Mesothelial cell of epicardium (in vitro differentiated cells): ENCODE measurements at places on chromosomes 3 and 15.

- no peak for DNase-seq
Observed at GRCh38 chr3:17840651-17841050, 98.2 kb upstream of the TBC1D5 start.

GRCh38 chr3:73018790-73019441 is 22.3 kb downstream of the PPP4R2 start:
- no peak for DNase-seq

GRCh38 chr3:23669541-23670255 is 136.1 kb upstream of the UBE2E1 start:
- no peak for DNase-seq

DNA sequence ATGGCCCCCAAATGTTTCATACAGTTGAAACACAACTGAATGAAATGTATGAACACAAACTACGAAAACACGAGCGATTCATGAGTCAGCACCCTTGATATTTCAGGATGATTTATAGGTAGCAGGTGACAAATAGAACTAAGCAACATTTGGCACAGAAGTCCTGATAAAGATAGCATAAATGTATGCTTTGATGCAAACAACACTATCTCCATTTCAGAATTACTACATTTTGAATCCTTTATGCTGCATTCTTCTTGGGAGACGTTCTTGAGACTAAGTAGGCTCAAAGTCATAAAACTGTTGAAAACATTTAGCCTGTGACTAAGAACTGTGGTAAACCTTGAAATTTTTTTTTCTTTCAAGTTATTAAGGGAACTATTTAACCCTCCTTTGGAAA is 200.3 kb upstream of the ICE2 start:
- DNase-seq, result no peak

DNA sequence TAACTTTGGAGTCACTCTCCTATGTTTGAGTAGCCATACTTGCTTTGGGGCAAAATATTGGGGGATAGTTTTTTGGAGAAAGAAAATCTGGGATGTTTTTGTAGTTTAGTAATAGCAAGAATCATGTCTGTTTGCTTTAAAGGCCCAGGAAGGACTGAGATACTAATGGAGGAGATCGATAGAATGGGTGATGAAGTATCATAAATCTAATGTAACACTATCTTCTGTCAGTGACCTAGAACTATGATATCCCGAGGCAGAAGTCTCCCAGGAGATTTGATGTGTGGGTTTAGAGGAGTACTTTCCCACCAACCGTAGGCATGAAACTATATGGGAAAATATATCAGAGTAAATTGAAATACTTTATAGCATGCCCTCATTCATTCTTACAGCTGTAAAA is 21.0 kb upstream of the NFKBIZ start:
- no peak for DNase-seq

GRCh38 chr3:31408720-31409119 is 124.0 kb upstream of the STT3B start:
- no peak for DNase-seq

- DNase-seq, result no peak
Observed at GRCh38 chr3:54137311-54137710, 15.0 kb downstream of the CACNA2D3 start.

DNA sequence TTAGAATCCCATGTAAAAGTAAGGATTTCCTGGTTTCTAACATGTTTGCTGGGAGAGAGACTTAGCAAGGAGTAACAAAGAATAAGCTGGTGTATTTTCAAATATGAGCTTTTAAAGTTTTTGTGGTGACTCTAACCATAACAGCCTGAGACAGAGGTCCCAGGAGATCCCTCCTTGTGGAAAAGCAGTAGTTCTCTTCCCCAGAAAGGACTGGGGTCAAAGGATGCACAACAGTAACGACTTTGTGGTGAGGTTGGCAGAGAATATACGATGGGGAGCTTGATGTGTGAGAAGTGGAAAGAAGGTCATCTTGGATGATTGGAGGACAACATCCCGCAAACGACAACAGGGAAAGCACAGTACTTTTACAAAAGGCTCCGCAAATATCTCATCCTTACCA is 38.2 kb downstream of the ABHD5 start:
- DNase-seq, result no peak

GRCh38 chr15:79522656-79523055 is 90.5 kb downstream of the MINAR1 start:
- no peak for DNase-seq

- no peak for DNase-seq
Observed at GRCh38 chr3:60413551-60413950, 837.7 kb downstream of the FHIT start.

DNA sequence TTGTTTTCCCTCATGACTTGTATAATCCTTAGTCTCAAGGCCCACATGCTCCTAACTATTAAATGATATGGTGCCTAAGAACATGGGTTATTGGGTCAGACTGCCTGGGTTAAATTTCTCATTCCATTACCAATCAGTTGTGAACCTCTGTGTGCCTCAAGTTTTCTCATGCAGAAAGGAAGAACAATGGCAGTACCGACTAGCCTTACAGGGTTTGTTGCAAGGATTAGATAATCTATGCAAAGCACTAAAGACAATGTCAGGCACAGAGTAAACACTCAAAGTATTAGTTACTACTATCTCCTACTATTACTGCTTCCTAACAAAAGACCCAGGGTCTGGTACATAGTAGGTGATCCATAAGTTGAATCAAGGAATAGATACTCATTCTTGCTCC is 12.2 kb downstream of the ADPGK start:
- DNase-seq, result no peak

DNA sequence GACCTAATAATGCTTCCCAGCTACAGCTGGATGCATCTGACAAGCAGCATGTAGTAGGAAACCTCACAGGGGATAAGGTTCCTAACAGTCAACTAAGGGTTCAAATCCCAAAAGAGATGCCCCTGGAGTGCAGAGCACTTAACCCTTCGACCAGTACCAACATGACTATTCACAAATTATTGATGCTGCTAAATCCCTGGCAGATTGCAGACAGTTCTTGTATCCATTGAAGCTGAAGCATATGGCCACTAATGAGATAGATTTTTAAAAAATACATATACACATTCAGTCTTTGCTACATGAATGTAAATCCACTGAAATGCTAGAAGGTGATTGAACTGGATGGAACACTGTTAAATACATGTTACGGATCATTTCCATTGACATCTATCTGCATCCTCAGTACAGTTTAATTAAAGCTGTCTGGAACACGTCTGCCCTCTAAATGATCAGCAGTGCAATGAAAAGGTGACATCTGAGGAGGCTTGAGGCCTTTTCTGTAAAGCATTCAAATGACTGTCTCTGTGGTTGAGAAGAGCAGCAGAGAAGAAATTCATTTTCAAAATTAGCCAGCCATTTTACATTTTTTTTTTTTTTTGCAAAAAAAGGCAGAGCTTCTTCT is 19.5 kb upstream of the NANOGP8 start:
- DNase-seq, result no peak

GRCh38 chr3:116314476-116314875 is 130.8 kb downstream of the LSAMP start:
- no peak for DNase-seq

DNA sequence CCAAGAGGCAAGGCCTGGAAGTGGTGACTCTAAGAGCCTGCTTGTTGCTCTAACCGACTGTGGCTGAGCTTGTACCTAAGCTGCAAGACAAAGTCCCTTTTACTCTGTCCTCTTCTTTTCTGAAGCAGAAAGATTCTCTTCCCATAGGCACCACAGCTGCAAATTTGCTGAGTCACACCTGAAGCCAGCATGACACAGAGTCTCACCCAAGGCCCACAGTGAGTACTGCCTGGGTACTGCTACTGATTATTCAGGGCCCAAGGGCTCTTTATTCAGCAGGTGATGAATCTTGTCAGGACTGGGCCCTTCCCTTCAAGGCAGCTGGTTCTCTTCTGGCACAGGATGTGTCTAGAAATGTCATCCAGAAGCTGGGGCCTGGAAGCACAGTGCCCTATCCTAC is 18.9 kb upstream of the TIGIT start:
- no peak for DNase-seq

- DNase-seq, result no peak
Observed at GRCh38 chr15:63256433-63257274, 20.8 kb upstream of the APH1B start.

GRCh38 chr3:46884427-46884826 is 6.9 kb downstream of the PTH1R start:
- DNase-seq, result no peak

- DNase-seq, result no peak
Observed at GRCh38 chr3:169173231-169173630, 490.3 kb downstream of the MECOM start.

GRCh38 chr3:129065720-129066073 is 5.1 kb downstream of the GP9 start:
- DNase-seq, result no peak

DNA sequence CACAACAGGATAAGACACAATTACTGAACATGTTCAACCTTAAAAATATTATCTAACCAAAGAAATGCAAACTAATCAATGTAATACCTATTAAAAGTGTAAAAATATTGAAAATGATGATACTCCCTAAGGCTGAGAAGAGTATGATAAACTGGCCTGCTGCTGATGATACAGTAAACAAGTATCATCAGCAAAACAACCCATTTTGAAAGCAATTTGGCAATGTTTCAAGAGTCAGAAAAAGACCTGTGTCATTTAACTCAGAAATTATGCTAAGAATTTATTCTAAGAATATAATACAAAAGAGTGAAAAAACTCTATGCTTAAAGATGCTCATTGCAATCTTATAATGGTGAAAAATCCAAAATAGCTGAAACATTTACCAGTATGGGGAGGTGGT is 22.1 kb downstream of the CCDC191 start:
- DNase-seq, result no peak

DNA sequence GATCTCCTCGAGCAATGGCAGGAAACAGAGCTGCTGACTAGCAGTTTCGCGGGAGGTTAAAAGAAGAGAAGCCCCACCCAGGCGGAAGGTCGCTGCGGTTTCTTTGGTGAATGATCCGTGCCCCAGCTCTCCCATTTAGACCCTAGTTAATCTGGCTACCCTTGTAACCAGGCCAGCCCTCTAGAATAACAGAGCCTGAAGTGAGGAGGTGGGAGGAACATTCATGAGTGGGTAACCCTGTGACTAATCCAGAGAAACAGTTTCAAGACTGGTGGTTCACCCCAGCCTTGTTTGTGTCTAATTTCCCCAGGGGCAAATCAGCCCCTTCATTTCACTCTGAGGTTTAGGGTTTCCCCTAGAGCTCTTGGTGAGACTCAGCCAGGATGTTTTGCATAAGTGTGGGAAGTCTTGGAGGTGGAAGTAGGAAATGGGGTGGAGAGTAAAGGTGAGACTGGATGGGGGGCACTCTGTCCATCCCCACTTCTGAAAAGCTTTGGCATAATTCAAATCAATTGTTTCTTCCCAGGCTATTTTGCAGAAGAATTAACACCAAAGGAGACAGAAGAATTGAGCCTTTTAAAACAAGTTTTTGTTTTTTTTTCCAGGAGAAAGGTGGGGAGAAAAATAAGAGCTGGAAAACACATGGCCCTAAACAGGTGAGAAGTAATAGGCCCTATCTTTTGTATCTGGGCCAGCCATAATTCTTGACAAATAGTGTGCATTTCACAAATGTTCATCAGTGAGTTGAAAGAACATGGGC is 303.1 kb downstream of the RPLP1 start:
- DNase-seq, result no peak

- no peak for DNase-seq
Observed at GRCh38 chr15:69834761-69835160, 263.0 kb downstream of the TLE3 start.

DNA sequence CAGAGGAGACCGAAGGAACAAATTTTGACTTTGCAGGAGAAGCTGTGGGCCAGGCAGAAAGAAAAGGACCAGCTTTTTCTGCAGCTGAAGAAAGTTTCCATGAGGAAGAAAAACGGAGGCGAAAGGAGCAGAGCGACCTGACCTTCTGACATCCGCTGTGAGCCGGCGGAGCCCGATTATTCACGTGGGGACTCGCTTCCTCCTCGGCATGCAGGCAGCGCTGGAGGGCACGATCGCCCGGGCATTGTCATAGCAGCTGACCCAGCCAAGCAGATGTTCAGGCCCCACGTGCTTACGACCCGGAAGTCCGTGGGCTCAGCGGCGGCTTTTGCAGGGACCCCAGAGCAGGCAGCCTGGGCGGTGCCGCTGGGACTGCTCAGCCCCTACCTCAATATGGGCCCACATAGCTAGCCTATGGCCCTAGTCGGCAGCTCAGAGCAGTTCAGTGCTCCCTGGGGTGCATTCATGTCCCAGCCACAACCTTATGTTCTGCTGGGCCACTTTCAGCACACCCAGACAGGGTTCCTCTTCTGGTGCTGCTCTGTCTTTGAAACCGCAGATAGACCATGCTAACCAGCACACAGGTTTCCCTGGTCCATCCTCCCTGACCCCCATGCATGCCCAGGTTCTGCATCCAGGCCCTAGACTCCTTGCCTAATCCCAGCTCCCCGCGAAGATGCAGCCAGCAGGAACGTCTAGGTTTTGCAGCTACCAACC is 10.5 kb upstream of the EIF4A2 start:
- DNase-seq, result no peak

- no peak for DNase-seq
Observed at GRCh38 chr3:141335531-141336061, 32.7 kb upstream of the ZBTB38 start.

- no peak for DNase-seq
Observed at GRCh38 chr3:71064956-71065763, 518.4 kb downstream of the FOXP1 start.

DNA sequence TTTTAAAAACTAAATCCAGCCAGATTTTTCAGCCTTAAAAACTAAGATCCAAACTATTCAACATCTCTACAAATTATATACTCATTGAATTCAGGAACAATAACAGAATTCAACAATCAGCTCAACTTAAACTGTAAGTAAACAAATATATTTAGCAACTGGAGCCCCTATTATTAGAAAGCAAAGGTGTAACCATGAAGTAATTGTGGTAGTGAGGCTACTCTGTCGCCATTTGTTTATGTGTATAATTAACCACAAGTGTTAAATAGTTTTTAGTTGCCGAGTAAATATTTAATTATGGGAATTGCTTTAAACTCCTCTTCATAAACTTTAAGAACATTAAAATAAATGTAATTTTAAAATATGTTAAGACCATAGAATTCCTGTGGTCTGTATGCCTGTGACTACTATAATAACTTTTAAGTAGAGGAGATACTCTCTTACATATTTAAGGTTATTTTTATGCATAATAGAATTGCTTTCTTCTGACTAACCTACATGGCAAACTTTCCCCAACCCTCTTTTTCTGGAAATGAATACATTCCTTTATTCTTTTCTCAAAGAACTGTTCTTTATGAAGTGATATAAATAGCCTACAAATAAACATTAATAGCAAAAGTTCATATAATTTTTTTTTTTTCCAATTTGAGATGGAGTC is 51.2 kb downstream of the MFN1 start:
- no peak for DNase-seq

- no peak for DNase-seq
Observed at GRCh38 chr15:74621936-74622335, 6.3 kb downstream of the CLK3 start.
